ENCODE measurements at places on chromosomes 13 and 19.

GRCh38 chr19:16207490-16208025, 9.8 kb downstream of the AP1M1 start:
- no peak for DNase-seq

GRCh38 chr13:28110414-28110813, 10.0 kb upstream of the FLT3 start:
- no peak for DNase-seq

GRCh38 chr13:110434629-110435028, 126.9 kb downstream of the RAB20 start:
- DNase-seq = no peak

DNA sequence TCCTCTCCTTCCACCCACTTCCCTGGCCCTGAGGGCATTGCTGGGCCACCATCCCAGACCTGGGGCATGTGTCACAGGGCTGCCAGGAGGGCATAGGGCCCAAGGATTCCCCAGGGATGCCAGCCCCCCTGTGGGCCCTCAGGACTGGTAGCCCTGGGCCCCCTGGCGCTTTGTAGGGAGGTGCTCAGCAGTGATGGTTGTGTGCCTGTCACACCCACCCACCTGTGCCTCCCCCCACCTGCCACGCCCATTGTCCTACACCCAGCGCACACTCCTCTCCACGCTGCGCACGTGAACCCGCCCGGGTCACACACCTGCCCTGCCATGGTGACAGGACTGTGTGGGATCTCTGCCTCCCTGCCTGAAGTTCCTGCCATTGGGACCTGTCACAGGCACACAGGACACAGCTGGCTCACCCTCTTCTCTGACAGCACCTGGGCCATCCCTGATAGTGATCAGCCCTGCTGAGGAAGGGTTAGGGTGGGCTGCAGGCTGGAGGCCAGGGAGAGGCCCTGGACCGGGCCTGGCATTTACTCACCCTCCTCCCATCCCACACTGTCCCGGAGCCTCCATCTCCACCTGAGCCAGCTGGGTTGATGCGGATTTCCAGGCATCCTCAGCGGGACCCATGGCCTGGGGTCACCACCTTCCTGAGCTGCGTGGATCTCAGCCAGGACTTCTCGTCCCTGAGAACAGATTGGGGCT, 23.9 kb downstream of the WTIP start:
- DNase-seq = no peak

- DNase-seq = no peak
Observed at GRCh38 chr19:19335408-19336158, 15.0 kb downstream of the MAU2 start.

DNA sequence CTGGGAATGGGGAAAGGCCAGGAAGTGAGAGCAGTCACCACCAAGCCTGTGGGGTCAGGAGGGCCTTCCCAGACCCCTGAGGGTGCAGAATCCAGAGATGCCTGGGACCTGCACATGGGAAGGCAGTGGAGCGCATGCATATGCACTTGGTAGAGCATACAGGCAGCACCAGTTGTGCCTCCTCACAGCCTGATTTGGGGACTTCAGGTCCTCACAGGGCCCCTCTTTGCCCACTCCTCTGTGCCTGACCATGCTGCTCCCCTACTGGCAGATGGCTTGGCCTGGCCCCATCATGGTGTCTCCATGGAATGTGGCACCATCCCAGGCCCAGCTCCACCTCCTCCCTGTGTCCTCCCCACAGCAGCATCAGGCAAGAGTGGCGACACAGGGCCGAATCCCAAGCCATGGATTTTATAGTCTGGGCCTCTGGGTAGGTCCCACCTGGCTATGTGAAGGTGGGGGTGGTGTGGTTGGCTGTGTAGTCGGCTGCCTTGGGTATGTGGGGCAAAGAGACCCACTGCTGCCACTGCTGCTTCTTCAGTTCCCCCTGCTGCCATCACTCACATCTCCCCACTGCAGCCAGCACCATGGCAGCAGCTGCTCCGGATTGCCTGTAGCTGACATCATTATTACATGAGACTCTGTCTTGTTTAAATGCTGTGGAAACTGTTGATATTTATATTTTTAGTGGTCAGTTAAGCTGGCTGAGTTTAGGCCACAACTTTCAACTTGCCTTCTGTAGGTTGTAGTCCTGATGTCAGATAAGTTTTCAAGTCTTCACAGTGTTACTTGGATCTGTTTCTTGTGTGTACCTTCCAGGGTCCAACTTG, 247.0 kb downstream of the GPC6 start:
- no peak for DNase-seq

DNA sequence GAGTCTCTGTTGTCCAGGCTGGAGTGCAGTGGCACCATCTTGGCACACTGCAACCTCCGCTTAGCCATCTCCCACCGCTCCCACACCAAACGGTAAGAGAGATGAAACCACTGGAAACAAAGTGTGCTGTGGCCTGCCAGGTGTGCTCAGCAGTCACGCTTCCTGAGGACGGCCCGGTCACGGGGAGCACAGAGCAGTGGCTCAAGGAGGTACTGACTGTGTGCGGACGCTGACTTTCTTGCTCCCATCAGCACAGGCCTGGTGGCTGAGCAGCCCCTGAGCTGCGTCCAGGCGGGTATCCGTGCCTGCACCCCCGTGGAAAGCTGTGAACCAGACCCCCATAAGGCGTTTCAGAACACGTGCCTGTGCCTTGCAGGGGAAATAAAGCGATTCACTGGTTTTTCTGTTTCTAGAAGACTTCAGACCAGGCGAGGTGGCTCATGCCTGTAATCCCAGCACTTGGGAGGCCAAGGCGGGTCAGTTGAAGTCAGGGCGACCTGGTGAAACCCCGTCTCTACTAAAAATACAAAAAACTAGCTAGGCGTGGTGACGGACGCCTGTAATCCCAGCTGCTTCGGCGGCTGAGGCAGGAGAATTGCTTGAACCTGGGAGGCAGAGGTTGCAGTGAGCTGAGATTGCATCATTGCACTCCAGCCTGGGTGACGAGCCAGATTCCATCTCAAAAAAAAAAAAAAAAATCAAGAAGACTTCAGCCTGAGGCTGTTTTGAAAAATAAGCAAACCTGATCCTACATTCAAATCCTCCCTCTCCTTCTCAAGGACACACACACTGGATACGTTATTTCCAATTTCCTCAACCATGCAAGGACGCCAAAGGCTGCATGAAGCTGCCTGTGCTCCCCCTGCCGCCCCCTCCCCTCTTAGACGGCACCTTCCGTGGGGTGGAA, 25.5 kb downstream of the ADPRHL1 start:
- no peak for DNase-seq

- no peak for DNase-seq
Observed at GRCh38 chr19:47615714-47616113, 6.8 kb downstream of the BICRA start.

DNA sequence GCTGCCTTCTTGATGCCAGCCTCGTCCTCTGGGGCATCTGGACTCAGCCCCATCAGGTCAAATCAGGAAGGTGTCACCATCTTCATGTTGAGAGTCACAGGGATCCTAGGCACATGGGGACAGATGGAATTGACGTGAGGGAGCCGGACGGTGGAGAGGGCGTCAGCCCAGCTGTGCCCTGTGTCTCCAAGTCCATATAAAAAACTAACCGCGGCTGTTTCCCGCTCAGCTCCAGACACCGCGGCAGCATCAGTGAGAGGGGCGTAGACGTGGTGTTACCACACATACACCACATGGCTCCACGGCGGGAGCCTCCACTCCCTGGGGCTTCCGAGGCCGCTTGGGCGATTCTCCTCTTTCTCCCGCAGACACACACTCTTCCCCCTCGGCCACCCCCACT, 5.6 kb upstream of the PRR36 start:
- DNase-seq = no peak

DNA sequence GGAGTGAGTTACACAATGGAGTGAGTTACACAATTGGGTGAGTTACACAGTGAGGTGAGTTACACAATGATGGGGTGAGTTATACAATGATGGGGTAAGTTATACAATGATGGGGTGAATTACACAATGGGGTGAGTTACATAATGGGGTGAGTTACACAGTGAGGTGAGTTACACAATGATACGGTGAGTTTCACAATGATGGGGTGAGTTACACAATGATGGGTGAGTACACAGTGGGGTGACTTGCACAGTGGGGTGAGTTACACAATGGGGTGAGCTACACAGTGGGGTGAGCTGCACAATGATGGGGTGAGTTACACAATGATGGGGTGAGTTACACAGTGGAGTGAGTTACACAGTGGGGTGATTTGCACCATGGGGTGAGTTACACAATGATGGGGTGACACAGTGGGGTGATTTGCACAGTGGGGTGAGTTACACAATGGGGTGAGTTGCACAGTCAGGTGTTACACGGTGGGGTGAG, 52.5 kb upstream of the GAS6 start:
- no peak for DNase-seq

- DNase-seq = no peak
Observed at GRCh38 chr19:1252221-1252820, 3.9 kb downstream of the MIDN start.

GRCh38 chr13:99861771-99862170, 109.8 kb downstream of the ZIC5 start:
- DNase-seq = no peak

GRCh38 chr13:28041501-28041900, 53.0 kb upstream of the URAD start:
- no peak for DNase-seq

DNA sequence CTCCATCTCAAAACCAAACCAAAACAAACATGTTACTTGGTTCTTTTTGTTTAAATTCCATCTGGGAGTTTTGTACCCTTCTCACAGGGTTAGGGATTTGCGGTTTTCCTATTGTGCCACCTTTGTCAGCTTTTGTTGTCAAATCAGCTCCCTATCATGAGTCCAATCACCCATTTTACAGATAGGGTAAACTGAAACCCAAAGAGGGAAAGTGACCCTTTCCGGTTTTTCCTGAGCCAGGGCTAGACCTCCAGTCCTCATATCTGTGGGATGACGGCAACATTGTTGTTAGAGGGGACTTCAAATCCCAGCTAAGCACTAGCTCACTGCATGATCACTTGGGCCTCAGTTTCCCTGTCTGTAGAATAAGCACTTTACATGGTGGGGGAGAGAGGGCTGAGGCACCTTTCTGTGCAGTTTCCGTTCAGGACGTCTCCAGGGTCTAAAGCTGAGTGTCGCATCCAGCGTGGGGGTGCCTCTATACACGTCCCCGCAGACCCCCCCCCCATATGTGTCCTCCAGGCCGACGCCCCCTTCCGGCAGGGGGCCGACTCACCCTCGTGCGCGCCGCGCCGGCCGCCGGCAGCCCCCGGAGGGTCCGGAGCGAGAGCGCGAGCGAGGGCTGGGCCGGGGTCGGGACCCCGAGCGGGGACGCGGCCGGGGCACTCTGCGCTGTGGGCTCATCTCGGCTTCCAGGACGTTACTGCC, 3.9 kb downstream of the CCDC194 start:
- DNase-seq = no peak

- DNase-seq = no peak
Observed at GRCh38 chr19:15576526-15577156, 38.4 kb upstream of the CYP4F8 start.

DNA sequence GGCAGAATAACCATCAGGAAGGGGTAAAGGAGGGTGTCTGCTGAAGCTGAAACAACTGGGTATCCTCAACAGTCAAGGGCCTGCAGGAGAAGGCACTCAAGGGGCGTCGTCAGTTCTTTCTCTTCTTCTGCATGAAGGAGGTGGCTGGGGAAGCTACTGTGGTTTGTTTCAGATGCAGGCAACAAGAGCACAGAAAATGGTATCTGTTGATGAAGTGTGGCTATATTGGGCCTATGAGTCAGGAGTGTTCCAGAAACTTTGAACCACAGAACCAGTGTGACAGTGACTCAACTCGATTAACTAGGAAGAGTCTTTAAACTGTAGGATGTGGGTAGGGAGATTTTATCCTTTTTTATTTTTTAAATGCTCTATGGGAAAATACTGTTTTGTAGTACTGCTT, 686.3 kb downstream of the FGF9 start:
- DNase-seq = no peak

- DNase-seq = no peak
Observed at GRCh38 chr19:33998739-33999345, 173.5 kb upstream of the LSM14A start.

DNA sequence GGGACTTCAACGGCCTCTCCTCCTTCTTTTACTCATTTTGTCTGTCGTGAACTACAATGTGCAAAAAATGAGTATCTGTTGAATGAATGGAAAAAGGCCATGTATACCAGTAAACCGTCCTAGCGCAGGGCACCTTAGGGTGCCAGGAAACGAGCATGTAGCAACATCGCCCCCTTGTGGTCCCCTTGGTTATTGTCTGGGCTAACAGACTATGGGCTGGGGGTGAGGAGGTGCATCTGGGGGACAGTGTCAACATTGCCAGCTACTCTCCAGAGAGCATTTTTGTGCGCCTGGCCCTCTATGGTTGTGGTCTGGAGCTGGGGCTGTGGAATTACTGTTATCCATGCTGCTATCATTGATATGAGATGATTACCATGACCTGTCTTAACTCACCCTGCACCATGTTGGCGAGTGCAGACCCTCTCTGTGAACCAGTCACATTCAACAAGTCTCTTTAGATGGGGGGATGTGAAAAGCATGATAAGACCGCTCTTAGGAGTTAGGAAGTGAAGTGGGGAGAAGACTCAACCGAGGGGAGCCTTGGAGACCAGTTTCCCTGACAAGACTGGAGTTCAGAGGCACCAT, 22.8 kb upstream of the SIGLEC11 start:
- DNase-seq = no peak

GRCh38 chr13:30191491-30192100, 115.8 kb downstream of the KATNAL1 start:
- DNase-seq = no peak

DNA sequence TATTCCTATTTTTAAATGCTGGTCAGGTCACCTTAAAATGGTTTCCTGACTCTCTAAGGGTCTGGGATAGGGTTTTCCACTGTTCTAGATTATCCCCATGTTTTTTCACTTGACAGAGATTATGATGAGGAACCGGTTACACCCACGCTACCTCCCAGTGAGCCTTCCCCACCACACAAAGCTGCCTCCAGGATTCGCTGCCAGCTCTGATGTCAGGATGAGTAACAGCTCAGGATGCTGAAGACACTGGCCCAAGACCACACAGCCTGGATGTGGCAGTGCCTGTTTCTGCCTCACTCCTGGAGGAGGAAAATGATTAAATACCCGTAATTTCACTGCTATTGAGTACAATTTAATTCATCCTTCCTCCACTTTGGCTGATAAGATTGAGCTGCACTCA, 22.9 kb downstream of the ZNF114 start:
- no peak for DNase-seq

GRCh38 chr13:113383089-113383488, 19.2 kb upstream of the GRTP1 start:
- no peak for DNase-seq

DNA sequence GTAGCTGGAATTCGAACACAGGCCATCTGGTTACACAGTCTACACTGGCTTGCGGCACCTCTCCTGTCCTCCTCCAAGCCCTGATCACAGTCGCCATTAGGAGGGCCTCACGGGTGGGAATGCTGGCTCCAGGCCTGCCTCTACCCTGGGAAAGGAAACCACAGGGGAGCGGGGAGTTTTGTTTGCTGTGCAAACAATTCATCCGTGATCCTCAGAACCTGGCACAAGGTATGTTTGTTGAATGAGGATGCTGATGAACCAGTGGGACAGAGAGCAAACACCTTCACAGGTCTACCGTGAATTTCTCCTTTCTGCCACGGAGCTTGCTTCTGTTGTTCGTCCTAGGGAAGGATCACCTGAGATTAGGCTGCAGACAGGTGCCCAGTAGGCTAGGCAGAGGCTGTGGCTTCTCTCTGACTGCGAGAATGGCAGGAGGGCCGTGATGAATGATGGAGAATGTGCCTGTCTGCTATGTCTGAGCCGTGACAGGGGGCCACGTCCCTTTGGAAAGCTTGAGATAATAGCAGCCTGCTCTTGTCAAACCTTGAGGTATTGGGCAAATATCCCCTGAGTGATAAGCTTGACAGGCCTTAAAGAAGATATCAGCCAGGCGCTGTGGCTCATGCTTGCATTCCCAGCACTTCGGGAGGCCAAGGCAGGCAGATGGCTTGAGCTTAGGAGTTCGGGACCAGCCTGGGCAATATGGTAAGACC, 36.7 kb downstream of the PIN1 start:
- DNase-seq = no peak
